ENCODE measurements at places on chromosomes 7 and 10. TPM values are rescaled to one million over a fixed set of nuclear protein-coding genes. Genes with fewer than 3 reads are reported as not detected.

DNA sequence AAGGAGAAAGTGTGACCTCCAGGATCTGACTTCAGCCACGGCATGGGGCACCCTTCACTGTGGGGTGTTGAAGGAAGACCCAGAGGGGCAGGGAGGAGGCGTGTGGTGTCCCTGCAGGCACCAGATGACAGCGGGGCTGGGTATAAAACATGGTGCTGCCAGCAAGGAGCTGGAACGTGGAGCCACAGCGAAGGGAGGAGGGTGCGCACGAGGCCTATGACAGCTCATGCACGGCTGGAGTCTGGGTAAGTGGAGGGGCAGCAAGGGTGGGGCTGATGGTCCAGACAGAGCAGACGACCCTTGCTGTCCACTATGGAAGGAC lies 27.8 kb upstream of the FOXL3 start:
- no peak for DNase-seq

Gene SPRN
- 0.12 TPM for total RNA-seq

DNA sequence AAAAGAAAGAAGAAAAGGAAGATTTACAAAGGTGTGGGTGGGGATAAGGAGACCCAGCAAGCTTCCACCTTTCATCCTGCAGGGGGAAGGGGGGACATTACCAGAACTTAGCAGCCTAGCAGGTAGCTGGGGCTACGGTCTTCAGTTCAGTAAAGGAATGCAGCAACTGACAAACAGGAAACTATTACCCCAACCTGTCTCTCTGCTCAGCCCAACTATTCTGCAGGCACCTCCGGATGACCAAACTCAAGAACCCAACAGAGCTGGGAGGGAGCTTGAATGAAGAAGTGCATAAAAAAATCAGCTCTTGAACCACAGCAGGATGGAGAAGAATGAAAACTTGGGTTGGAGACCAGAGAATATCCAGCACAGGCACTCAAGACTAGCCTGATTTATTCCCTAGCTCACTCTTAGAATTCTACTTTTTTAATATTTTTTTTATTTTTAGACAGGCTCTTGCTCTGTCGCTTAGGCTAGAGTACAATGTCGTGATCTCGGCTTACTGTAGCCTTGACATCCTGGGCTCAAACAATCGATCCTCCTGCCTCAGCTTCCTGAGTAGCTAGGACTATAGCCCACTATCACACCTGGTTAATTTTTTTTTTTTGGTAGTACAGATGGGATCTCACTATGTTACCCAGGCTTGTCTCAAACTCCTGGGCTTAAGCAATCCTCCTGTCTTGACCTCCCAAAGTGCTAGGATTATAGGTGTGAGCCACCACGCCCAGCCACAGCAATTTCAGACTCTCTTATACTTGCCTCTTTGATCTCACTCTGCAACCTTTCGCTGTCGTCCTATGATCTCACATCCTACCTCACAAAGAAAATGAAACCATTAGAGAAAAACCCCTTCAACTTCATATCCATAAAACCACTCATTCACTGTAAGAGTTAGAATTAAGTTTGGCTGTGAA lies 18.5 kb upstream of the C10orf67 start:
- DNase-seq, result no peak

DNA sequence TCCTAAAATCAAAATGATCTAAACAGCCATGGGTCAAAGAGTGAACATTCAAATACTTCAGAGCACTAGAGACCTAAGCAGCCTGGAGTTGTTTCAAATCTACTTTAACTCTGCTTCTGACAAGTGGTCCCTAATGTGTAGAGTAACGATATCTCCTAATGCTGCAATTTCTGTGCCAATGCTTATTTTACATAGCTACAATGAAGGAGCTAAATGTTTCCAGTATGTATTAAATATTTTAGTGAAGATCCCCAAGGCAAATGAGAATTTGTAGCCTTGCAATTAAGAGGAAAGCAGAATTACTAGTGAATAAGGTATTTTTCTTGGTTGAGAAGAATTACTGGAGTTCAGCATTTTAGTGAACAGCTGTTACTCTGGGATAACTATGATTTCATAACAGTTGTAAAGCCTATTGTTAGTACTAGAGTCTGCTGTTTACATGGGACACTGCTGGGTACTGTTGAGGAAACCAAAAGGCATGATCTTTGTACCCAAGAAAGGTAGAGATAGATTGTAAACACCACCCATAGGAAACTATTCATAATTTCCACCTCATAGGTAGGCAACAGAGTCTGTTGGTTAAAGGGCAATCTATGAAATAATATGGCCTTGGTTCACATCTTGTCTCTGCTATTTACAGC lies 271.9 kb downstream of the PLXDC2 start:
- DNase-seq, result no peak

DNA sequence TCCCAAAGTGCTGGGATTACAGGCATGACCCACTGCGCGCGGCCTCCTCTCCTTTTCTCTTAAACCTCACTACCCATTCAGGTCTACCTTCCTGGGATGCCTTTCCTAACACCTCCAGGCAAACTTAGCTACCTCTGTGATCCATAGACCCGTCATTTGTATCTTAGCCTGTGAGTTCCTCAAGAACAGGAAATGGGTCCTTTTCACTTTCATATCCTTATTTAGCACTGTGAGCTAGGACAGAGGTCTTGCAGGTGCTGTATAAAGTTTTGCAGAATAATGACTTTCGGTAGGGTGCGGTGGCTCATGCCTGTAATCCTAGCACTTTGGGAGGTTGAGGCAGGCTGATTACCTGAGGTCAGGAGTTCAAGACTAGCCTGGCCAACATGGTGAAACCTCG lies 215.7 kb downstream of the RELN start:
- no peak for DNase-seq

DNA sequence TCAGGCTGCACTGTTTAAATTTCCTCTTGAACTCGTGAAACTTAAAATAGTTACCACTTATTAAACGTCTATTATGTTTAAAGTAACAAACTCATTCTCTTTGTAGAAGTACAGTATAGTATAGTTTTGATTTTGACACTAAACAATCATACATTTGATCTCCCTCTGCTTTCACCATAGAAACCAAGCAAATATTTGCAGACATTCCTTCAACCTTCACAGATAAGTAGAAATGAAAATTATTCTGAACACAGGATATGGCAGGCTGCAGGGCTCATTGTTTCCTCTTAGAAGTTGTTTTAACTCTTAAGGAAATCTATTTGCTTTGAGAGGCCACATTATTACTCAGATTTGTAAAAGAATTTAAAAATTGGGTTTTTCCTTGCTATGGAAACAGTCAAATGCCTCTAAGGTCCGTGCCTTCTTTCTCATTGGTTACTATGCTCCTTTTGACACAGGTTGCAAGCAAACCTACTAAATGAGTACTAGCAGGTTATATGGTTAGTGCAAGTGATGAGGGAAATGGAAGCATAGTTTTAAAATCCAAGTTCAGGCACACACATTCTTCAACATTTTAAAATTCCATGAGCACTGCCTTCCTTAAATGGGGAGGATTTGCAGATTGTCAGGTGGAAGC lies 92.8 kb upstream of the FAM133B start:
- no peak for DNase-seq
